NCI-H510A treated with DMSO at 0.1 percent for 48 hours (cell line): ENCODE measurements at places on chromosomes 3 and 15.

GRCh38 chr15:29278436-29279105, 8.9 kb upstream of the NSMCE3 start:
- peak; percentile 44 for DNase-seq

- DNase-seq = no peak
Observed at GRCh38 chr3:73549051-73549600, 75.6 kb downstream of the PDZRN3 start.

GRCh38 chr15:68218847-68219798, 10.4 kb downstream of the CLN6 start:
- no peak for DNase-seq

DNA sequence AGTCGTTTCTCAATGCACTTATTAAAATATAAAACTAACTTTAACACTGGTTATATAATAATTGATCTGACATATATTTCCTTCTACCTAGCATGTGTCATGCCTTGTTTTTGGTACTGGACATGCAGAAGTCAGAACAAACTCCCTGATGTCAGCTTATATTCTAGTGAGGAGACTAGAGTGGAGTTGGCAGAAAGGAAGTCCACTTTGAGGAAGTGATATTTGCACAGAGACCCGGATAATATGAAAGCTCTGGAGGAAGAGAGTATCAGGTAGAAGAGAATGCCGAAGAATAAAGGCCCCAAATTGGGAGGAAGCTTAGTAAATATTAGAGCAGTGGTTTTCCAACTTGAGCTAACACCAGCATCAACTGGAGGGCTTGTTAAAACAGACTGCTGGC, 24.6 kb upstream of the ZNF280D start:
- DNase-seq = no peak

DNA sequence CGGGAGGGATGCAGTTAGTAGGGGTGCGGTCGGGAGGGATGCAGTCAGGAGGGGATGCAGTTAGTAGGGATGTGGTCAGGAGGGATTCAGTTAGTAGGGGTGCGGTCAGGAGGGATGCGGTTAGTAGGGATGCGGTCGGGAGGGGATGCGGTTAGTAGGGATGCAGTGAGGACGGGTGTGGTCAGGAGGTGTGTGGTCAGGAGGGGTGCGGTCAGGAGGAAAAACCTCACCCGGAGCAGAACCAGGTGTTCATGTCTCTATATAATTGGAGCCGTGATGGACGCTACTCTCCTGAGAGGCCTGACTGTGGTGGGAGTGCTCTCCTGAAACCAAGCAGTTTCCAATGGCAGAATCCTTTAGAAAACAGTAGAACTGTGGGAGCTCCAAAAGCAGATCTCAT, 95.8 kb downstream of the BDH1 start:
- no peak for DNase-seq

DNA sequence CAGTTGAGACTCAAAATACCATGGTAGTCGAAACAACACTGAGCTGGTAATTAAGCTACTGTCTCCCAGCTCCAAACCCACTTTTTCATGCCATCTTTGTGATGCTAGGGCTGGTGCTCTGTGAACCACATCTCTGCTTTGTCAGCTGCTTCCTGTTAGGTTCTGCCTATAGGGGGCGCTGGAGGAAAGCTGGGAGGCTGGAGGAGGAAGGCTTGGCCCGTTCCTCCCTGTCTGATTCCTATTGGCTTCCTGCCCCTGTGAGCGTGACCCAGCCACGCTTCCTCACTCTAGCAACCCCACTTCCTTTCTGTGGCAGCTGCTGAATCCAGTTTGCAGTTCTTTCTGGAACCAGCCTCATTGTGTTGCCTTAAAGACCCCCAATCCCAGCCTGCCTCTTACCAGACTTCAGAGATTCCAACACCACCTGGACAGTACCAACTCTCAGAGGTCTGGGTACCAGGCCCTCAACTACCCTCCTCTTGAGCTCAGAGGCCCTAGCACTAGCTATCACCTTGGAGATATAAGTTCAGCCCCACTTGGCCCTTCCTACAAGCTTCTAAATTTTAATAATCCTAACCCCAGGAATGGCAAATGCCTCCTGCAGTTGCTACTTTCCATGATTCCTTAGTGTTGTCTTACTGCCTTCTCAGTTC, 120.9 kb downstream of the ERC2 start:
- DNase-seq = no peak

GRCh38 chr3:134457376-134458074, 28.3 kb downstream of the ANAPC13 start:
- DNase-seq = no peak

- DNase-seq = no peak
Observed at GRCh38 chr3:100103558-100104441, 10.5 kb downstream of the FILIP1L start.

- DNase-seq = no peak
Observed at GRCh38 chr15:79170256-79170664, 79.7 kb upstream of the RASGRF1 start.

DNA sequence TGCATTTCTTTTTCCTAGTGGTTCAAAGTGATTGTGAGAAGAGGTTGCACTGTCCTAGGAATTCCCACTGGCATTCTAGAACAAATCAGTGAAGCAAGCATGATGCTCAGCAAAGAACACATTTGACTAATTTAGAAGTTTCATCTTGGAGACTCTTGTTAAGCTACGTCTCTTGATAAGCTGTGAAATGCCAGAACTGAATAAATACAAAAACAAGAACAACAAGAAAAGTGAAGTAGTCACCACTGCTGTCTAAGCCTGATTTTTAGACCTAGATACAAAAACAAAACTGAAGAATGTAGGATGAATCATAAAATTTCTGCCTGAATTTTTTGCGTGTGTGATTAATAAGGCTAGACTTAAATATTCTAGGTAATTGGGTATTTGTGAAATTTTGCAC, 1162.4 kb downstream of the TUSC7 start:
- DNase-seq = no peak

- peak; percentile 13 for DNase-seq
Observed at GRCh38 chr15:61700803-61701202, 359.4 kb downstream of the VPS13C start.

DNA sequence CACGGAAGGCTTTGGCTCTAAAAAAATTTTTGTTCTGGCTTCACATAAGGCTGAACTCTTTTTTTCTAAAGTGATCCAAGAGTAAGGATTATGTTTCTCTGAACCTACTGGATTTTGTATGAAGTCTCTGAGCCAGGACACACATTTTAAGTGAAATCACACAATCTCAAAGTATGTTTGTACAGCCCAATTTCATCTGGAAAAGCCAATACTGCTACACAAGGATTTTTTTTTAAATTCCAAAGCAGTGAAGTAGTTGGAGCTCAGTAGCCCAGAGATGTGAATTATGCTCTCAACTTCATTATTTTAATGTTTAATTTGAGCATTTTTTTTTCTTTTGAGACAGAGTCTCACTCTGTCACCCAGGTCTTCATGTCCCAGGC, 243.9 kb downstream of the FAM43A start:
- DNase-seq = no peak

DNA sequence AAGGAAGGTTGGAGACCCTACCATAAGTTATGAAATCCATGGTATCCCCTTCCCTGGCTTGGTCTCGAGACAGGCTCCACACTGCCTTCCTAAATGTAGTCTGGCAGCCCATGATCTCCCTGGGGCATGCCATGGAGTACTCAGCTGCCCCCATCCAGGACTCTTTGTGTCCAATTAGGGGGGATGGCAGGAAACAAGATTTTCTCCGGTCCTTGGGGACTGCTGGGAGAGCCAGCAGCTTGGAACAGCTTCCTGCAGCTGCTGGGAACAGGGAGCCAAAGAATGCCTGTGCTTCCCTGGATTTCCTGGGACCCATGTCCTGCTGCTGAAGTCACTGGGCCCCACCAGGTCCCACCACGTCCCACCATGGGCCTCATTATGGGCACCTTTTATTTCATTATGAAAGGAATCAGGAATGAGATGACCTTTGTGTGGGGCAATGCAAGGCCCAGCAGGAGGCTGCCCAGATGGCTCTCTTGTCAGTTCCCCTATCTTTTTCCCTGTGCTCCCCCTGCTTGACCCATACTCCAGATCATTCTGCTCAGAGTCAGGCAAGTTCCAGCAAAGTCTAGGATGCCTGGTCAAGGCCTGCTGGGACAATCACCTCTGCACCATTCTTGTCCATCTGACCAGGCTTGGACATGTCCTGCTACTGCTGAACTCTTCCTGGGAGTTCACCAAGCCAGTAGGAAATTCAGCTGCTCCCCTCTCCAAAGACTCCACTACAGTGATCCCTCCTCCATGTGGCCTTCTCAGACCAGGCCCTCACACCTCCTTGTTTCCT, 15.0 kb upstream of the DAG1 start:
- DNase-seq = no peak

GRCh38 chr3:120418866-120419490, 31.8 kb downstream of the FSTL1 start:
- peak; percentile 38 for DNase-seq

- DNase-seq = no peak
Observed at GRCh38 chr15:84985158-84985557, 3.5 kb downstream of the PDE8A start.

DNA sequence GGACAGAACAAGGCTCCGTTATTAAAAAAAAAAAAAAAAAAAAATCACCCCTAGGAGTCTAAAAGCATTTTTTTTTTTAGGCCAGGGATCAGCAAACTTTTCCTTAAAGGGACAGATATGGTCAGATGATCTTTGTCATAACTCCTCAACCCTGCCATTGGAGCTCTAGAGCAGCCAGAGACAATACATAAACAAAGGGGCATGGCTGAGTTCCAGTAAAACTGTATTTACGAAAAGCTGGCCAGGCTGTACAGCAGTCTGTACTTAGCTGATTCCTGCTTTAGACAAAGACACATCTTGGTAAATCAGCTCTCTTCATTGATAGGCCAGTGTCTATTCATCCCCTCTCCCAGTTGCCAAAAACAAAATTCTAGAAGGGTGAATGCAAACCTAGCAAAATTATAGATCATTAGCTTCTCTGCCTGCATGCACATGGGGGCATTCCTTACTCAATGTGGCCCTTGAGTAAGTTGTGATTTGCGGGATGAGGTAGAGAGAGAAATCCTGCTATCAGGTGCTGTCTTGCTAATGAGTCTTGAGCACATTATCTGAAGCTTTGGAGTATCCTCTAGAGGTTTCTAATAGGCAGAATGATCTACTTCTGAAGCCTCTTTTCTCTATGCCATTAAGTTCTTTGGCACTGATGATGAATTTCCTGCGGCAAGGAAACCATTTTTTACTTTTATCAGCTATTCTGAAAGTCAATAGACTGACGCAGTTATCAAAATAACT, 35.2 kb downstream of the SENP8 start:
- no peak for DNase-seq

GRCh38 chr15:89362203-89363101, 27.8 kb upstream of the POLG start:
- peak; percentile 13 for DNase-seq

GRCh38 chr3:18035641-18036449, 293.4 kb upstream of the TBC1D5 start:
- DNase-seq = no peak

DNA sequence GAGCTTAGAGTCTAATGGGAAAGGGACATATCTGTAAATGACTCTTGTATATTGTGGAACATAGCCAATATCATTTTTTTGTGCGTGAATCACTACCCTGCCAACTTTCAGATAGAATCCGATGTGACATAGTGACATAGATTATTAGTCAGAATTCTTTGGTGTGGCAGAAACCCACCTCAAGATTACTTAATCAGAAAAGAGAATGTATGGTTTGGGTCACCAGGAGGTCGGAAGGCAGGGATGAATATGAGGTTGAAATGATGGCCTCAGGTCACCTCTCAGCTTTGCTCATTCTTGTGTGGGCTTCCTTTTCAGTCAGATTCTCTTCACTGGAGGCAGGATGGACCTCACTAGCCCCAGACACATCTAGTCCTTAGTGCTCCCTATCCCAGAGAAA, 41.4 kb downstream of the SNAPC5 start:
- DNase-seq = no peak

DNA sequence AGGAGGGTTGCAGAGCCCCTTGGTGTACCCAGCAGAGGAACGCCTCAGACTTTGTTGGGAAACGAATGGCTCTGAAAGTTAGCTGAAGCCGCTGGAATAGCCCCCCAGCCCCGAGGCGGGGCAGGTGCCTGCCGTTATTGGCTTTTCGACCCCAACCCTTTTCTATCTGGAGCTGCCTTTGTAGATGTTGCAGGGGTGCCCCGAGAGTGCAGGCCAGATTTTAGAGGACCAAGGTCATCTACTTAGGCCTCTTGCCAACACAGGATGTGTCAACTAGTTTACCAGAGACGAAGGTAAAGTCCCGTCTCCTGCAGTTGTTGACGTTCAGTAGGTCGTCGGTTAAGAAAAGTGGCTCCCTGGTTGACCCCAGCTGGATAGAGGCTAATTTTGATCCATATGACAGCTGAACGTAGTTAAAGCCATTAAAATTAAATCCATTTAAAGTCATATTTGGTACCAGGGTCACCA, 579 bp upstream of the UBE3A start:
- peak; percentile 35 for DNase-seq

DNA sequence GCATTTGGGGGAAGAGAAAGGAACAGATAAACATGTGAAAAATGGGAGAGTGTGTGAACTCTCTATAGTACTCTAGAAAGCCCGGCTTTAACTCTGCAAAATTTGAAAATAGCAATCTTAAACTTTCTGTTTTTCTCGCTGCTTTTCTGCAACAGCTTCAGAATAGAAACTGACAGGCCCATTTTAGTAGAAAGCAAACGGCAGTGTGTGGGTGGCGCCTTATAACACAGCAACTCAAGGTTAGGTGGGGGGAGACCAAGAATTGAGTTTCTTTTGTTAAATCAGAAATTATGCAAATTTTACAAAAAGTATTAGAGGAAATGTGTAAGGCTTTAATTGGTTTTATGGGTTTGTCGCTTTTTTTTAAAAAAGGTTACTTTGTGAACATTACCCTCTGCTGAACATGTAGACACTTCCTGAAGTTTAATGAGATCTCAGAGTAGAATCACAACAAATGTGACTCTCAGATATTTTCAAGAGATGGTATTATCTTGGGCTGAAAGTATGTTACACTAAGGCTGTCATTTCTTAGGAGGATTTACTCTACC, 107.0 kb downstream of the PTPRG start:
- no peak for DNase-seq

DNA sequence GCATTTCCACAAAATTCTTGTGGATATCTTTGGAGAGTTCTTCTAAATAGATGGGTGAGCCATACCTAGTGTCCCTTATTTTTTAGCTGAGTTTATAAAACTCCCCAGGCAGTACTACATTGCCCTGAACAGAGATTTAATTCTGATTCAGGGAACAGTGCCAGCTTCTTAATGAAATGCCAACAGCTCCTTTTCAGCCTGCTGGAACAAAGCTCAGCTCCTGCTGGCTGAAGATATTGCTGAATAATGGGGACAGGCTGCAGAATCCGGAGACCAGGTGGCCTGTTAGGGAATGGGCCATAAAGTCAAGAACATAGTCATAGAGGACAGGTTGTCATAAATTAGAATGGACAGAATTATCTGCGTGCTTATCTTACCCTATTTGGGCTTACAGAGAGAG, 8.9 kb downstream of the HGD start:
- DNase-seq = no peak

- no peak for DNase-seq
Observed at GRCh38 chr15:86316726-86317383, 237.2 kb downstream of the AGBL1 start.

- DNase-seq = peak; percentile 23
Observed at GRCh38 chr3:101259485-101260341, 60.7 kb downstream of the IMPG2 start.

GRCh38 chr3:183409219-183409618, 19.2 kb downstream of the MCF2L2 start:
- no peak for DNase-seq
